ENCODE measurements at places on chromosomes 7 and 10.
A peak's percentile ranks its signal among the peaks of the same experiment; 100 is the strongest.

- DNase-seq: no peak
Measured at GRCh38 chr7:3239291-3239691, 61.8 kb upstream of the SDK1 start.

DNA sequence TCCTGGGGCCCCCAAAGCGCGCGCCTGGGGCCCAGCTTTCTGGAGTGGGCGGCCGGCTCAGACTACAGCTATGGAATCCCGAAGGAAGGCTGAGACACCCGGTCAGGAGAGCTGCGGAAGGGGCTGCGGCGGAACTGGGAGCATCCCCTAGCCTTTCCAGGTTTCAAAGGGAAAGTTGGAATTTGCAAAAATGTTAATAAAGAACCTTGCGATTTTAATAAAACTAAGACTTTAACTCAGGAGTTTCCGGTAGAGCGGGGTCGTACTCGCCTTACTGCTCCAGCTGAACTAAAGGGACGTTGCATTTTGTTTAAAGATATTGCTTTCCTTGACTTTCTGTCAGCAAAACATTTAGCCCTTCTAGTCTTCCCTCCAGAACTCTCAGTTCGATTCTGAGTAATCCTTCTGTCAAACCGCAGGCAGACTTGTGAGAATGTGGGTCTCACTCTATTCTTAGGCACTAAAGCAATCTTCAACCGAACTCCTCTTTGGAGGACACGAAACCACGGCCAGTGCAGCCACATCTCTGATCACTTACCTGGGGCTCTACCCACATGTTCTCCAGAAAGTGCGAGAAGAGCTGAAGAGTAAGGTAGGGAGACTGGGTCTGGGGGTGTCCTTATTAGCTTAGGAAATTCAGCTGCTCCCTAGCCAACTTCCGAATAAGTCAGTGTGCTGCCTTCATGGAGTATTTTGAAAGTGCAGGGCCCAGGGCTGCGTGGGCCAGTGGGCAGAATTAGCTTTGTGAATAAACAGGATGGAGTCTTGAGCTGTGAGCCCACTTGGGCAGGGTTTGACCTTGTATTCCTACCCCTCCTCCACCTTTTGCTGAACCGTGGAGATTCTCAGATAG lies 1.9 kb downstream of the CYP26A1 start:
- no peak for DNase-seq

DNA sequence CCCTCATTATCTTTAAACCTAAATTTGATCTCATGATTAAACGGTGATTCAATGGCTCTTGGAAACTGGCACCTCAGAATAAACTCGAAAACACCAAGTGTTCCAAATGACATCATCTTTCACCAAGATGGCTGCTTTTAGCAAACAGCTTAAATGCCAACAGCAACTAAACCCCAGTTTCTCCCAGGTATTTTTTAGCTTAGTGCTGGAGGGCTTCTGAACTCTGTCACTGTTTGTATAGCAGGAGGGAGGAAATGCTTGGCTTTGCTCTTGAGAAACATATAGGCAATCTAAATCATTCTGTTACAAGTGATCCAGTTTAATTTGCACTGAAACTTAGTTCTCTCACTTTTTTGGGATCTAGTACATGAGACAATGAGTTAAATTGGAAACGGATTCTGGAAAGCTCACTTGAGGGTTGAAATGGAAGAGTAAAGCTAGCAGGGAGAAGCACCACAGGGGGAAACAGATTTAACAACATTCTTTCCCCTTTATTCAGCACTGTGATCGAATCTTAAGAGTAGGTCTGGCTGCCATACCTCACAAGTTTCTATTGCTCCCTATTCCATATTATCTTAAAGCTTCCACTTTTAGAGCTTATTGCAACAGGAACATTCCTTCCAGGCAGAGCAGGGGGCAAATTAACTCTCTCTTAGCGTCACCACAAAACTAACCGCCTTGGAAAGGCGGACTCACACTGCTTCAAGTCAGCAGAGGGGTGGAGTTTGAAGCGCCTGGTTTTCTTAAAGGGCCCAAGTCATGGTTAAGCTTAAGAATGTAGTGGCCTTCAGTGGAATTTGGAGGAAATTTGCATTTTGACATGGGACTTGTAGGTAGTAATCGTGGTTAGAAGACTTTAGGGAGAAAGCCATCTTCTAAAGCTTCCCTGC lies 1.8 kb upstream of the CCDC6 start:
- peak; percentile 28 for DNase-seq

DNA sequence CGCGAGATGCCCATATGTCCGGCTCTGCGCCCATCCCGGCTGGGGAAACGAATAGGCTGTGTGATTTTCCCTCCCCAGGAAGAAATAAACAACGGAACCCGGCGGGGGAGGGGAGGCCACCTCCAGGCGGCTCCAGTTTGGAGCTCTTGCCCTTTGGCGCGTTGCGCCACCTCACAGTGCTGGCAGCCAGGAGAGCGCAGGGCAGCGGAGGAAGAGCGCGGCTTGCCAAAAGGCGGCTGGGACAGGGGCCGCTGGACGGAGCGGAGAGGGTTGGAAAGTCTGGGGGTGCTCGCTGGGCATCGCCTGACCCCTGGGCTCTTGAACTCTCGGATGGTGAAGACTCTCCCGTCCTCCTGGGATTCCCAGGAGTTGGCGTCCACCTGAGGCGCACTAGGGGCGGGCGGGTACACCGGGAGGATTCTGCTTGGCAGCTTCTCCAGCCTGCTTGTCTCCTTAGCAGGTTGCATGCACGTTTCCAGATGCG lies 5.3 kb upstream of the NEUROG3 start:
- no peak for DNase-seq

DNA sequence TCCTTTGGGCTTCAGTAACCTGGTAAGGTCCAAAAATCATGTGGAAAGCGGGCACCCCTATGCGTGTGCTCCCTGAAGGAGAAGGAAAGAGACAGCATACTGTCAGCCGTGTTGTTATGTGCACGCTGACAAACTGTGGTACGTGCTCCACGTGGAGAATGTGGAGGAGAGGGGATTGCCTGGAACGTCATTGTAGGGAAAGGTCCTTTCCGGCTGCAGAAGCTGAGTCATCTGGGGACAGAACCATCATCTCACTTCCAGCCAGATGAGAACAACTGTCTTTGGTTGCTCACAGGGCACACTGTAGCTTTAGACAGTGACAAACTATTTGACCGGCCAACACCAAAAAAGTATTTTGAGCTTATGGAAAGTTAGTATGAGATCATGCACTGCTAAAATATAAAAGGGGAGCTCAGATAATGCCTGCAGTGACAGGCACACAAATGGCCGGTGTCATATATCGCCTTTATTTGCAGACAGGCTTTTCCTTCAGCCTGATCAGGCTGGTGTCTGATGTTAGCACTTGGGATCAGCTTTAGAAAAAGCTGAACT lies 38.8 kb upstream of the GRB10 start:
- DNase-seq: no peak
